ENCODE measurements at places on chromosomes 7 and 10.

GRCh38 chr7:42024537-42024936 is 212.5 kb downstream of the GLI3 start:
- no peak for DNase-seq

DNA sequence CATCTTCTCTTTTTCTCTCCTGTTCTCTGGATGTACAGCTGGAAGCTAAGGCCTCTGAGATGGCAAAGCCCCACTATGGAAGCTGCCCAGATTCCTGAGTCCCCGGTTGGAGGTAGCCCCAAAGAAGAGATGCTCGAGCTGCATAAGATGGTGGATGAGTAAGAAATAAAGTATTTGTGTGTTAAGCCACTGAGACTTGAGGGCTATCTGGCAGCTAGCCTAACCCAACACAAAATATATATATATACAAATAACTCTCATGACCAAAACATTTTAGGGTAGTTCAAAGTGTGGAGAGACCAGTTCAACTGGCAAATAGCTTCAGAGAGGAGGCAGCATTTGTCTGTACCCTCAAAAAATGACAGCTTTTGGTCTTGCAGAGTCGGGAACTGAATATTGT is 72.4 kb upstream of the PDE1C start:
- no peak for DNase-seq

DNA sequence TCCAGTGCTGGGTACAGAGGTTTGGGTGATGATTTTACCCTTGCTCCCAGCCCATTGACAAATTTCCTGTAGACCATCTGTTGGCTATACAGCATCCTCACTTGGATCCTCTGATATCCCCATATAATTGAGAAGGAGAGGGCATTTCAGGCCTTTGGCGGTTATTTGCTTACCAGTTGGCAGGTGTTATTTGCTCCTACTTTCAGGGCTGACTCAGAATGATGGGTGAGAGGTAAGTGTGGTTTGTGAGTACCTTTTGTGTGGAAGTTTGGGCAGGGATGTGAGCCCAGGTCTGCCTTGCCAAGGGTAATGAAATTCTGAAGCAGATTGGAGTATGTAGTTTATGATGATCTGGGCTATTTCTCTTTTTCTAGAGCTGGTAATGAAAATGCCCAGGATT is 93.6 kb downstream of the LRMDA start:
- no peak for DNase-seq

DNA sequence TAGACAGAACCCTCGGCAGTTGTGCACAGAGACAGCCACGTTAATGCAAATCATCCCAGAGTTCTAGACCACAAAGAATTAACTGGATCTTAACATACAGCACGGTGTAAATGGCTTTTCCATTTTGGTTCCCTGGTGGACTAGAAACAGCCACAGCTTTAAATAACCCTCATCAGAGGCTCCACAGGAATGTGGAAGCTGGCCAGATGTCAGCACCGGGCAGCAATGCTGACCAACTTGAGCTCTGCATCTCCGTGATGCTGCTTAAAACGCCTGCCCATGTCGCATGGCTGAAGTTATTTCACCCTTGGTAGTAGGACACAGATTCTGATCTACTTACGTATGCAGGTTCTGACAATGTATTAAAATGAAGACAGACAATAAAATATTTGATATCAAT is 24.5 kb downstream of the RSU1 start:
- no peak for DNase-seq

- DNase-seq, result no peak
These were observed 523 bp upstream of the CDK1 start for GRCh38 chr10:60777696-60778213.

DNA sequence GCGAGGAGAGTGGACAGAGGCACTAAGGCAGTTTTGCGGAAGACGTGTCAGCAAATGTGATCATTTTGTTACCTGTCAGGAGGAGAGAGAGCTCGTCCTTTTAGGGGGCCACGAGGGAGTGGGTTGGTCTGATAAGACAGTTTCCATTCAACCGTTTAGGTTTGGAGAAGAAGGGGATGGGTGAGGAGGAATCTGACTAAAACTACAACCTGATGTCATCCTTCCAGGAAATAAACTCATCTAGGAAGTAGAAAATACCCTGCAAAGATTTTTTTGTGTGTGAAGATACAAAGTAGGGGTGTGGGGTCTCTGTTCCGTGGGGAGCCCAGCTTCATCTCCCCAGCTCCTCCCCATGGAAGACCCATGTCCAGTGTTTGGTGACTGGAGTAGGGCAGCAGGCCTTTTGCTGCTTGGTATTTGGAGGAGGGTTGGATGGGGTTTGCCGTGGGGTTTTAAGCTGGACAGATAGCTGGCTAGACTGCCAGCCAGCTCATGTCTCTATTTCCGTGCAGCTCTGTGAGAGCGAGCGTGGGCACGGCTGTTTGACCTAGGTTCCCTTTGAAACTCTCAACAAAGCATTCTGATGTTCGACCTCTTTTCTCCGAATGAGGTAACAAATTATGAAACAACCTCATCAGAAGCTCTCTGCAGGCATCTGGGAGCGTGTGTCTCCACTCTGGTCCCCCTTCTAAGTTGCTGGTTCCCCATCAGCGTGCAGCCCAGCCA is 136.0 kb upstream of the TCF7L2 start:
- no peak for DNase-seq

- no peak for DNase-seq
These were observed 45.4 kb upstream of the GRM3 start for GRCh38 chr7:86598311-86598710.

DNA sequence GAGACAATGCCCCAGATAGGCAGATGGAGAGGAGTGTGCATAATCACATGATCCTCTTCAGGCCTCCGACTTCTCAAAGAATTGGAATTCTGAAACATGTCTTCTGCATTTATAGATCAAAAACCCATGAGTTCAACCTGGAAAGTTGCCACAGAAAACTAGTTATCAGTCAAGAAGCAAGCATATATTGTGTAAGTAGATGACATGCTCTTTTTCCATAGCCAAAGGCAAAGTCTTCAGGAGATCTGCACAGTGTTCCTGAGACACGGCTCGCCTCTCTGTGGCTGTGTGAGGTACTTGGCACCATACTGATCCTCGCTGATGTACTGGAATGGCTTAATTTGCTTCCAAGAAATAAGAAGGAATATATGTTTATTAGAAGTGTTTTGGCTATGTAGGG is 213.5 kb upstream of the MKI67 start:
- DNase-seq, result no peak

- no peak for DNase-seq
These were observed 92.4 kb downstream of the ZNF365 start for GRCh38 chr10:62466590-62466989.

DNA sequence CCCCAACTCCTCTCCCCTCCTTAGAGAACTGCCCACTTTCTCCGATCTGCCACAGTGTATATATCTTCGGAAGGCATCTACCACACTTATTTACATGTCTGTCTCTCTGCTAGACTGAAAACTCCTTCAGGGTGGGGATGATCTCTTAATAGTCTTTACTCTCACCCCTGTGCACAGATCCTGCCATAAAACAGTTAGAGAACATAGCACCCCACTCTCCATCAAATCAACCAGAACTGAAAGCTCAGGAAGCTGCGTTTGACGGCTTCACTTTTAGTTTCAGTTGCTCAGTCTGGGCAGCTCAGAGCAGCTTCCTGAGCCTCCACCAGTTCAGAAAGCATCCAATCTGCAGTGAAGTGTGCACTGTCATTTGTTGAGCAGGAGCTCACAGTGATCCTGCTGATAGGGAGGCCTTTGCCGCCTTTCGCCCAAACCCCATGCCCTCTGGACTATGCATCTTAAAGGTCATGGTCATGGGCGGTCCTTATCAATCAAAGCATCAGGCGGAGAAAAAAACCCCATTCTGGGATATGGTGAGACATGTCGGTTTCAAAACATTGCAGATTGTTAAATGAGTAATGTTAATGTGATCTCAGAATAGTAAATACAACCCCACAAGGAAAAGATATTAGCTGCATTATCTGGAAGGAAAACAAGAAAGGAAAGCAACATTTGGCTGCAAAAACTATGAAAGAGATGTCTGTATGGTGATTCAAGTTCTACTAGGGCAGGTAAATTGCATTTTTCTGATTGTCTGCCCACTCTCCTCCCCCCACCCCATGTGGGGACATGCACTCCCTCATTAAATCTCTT is 167.1 kb upstream of the ADO start:
- no peak for DNase-seq

DNA sequence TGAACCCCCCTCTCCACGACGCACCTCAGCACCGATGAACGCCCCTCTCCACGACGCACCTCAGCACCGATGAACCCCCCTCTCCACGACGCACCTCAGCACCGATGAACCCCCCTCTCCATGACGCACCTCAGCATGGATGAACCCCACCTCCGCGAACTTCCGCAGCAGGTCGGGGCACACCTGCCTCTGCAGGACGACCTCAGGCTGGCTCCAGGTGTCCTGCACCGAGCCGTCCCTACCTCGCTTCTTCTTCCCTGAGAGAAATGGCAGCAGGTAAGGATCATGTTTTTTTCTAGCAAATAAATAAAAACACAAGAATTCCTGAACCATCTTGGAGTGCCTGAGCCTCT is 24.1 kb downstream of the CFAP46 start:
- DNase-seq, result no peak

- peak; percentile 63 for DNase-seq
These were observed 561.2 kb upstream of the PHF14 start for GRCh38 chr7:10412422-10413019.

DNA sequence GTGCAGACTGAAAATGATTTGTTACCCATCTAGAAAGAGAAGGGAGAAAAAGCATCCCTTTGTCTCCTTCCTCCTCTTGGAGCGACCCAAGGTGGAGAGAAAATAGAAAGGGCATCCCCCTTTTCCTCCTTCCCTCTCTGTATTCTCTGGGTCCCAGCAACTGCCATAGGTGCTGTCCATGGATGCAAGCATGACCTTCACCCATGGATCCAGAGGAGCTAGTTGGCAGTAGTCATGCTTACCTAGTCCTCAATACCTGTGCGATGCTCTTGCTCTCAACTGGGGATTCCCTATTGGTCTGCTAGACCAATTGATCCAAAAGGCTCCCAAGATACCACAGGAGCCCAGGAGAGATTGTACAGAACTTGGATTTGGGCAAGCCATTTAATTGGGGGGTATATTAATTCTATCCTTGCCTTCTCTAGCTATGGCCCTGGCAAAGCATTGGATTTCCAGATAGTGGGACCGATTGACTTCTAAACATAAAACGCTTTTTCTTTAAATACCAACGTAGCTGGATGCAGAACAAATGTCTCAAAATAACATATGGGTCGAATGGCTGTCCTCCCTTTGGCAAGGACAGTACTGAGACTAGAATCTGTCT is 547.8 kb upstream of the IGFBP3 start:
- no peak for DNase-seq

DNA sequence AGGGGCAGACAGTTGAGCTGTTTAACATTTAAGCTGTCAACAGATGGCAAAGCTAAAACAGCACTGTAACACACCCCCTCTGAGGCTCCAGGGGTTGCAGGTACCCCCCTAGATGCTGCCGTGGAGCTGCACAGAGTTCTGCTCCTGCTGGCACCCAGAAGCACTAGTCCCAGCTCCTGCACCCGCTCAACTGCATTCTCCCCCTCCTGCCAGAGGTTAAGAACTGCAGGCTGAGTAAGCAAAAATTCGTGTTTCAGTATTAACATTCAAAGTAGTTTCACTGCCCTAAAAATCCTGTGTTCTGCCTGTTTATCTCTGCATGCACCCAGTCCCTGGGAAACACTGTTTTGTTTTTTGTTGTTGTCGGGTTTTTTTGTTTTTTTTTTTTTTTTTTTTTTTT is 790.8 kb upstream of the KCND2 start:
- no peak for DNase-seq

GRCh38 chr7:126760914-126761577 is 491.7 kb downstream of the GRM8 start:
- no peak for DNase-seq

DNA sequence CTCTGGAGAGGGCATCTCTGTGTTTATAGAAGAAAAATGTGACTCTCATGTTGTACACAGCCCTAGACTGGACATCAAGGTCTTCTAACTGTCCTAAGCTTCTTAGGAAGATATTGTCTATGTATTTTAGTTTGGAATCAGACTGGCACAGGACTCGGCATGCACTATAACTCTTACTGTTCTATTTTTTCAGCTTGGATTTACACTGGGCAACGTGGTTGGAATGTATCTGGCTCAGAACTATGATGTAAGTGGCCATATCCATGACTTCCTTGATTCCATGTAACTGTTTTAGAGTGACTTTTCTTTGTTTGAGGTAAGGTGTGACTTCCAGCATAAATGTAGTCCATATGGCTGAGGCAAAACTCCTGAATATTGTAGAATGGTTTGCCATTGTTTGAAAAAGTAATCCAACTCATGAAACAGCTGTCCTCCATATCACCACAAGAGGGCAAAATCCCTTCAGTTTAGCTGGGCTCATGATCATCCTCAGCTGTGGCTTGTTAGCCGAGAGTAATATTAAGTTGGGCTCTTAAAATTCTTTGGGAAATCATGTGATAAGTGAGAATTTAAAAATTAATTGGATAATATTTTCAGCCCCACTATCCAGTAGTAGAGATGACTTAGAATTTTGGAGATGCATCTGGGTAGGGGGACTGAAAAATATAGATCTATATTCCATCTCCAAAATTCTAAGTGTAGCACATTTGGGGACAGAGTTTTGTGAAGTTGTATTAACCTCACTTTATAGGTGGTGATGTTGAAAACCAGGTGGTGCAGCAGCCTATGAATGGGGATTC is 10.4 kb downstream of the STMP1 start:
- peak; percentile 43 for DNase-seq

- DNase-seq, result no peak
These were observed 126.2 kb upstream of the LRRN3 start for GRCh38 chr7:110964775-110965174.
